Pons (tissue), 1 donor: ENCODE measurements at places on chromosomes 6 and 20.

GRCh38 chr6:40585651-40586269 lies 1.4 kb downstream of the LRFN2 start:
- peak; percentile 2 for DNase-seq

- DNase-seq: peak; percentile 32
Measured at GRCh38 chr6:84428300-84428907, 201.0 kb upstream of the CEP162 start.

GRCh38 chr6:120083186-120083585 lies 733.6 kb upstream of the MAN1A1 start:
- no peak for DNase-seq

- DNase-seq: no peak
Measured at GRCh38 chr6:139732451-139732850, 358.0 kb upstream of the CITED2 start.

DNA sequence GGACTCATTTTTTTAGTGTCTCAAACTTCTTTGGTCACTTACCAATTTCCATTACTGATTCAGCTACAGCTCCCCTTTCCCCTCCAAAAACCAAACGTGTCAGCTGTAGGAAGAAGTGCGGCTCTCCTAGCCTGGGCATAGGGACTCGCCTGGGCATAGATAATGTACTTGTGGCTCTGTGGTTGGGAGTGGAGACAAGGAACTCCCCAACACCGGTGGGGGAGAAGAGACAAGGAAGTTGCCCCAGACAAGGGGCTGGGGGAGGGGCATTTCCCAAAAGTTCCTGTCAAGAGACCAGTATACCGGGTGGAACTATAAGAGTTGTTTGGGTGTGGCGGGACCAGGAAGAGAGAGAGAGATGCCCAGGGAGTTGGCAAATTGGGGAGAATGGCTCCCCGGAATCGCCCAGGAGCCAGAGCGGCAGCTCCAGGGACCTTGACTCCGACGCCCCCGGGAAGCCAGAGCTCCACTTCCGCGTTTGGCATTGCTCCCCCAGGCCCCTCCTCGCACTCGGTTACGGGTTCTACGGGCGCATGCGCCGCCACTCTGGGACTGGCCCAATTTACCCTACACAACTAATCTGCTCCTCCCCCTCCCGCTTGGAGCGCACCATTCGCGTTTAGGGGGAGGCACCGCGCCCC lies 871 bp upstream of the ZFAND3 start:
- peak; percentile 83 for DNase-seq

GRCh38 chr6:69719602-69720193 lies 77.1 kb downstream of the LMBRD1 start:
- peak; percentile 25 for DNase-seq

GRCh38 chr20:15396026-15396425 lies 1058.6 kb upstream of the FLRT3 start:
- DNase-seq: no peak

- peak; percentile 58 for DNase-seq
Measured at GRCh38 chr6:15329197-15329671, 83.4 kb downstream of the JARID2 start.

GRCh38 chr6:159047891-159048685 lies 3.3 kb upstream of the TAGAP start:
- no peak for DNase-seq

- DNase-seq: no peak
Measured at GRCh38 chr6:12354499-12354898, 64.3 kb downstream of the EDN1 start.

GRCh38 chr20:46512943-46513844 lies at the start of gene ZNF334:
Gene ZNF334, minus strand, starts transcription at chr20:46513559. Its CDS starts 1,457 bp downstream, at chr20:46512102.
- peak; percentile 28 for DNase-seq

- no peak for DNase-seq
Measured at GRCh38 chr20:51091406-51092195, 68.7 kb upstream of the KCNG1 start.

GRCh38 chr6:148851683-148852556 lies 105.1 kb downstream of the UST start:
- DNase-seq: no peak
